ENCODE measurements at places on chromosomes 6 and 20. TPM values are rescaled to one million over a fixed set of nuclear protein-coding genes. Genes with fewer than 3 reads are reported as not detected.
A peak's percentile ranks its signal among the peaks of the same experiment; 100 is the strongest.

The SOD2 gene
- total RNA-seq, result 284 TPM

The SLC35D3 gene
- total RNA-seq, result 0.34 TPM

The KIF6 gene
- total RNA-seq, result 0.14 TPM

The GPR63 gene
- total RNA-seq, result 1.8 TPM

The RNF144B gene
- 4.5 TPM for total RNA-seq

The MRAP2 gene
- 8.5 TPM for total RNA-seq

The OR11A1 gene
- not detected for total RNA-seq

- DNase-seq, result no peak
Observed at GRCh38 chr6:45461486-45461885, 83.8 kb upstream of the SUPT3H start.

- DNase-seq, result peak; percentile 13
Observed at GRCh38 chr6:38876475-38876874, 161.4 kb downstream of the DNAH8 start.

GRCh38 chr6:1049900-1050299, 262.0 kb upstream of the FOXQ1 start:
- no peak for DNase-seq

GRCh38 chr6:90136837-90137568, 159.6 kb downstream of the BACH2 start:
- no peak for DNase-seq

DNA sequence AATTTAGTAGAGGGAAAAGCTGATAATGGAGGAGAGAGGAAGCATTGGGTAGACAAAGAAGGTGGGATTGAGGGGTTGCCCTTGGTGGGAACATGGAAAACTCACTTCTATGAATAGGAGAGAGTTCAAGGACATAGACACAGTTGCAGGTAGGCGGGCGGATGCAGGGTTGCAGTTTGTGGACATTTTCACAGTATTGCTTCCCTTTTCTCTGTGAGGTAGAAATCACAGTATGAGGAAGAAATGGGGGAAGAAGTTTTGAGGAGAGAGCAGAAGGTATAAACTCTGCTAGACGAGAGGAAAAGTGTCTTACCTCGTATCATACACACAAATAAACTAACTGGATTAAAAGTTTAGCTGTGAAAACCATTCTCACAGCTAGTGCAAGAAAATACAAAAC, 200.7 kb upstream of the ECI2 start:
- DNase-seq, result no peak

DNA sequence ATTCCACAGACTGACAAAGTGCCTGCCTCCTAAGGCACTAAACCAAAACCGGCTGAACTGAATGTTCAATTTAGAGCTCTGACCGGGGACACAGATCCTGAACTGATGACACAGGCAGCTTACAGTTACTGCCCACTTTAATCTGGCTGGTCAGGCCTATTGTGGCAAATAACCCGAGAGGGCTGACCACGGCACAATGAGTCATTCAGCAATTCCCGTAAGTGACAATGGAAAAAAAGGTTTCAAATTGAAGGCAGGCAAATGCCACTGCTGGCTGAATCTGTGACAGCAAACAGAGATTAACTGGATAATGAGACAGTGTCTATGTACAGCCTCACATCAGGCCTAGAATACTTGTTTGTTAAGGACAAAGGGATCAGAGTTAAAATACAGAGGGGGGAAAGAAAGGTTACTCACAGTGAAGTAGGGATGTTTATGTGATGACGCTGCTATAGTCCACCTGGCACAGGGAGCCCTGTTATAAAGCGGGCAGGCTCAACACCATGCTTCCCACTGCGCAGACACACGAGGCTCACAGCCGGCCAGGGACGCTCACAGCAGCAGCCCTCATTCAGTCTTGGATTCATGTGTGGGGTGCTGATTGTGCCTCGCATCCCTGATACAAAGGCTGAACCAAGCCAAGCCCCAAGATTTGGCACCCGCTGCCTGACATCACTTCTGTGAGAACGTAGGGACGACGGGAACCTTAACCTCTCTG, 54.4 kb downstream of the RTN4IP1 start:
- no peak for DNase-seq

- no peak for DNase-seq
Observed at GRCh38 chr20:63261060-63261794, 7.0 kb upstream of the NKAIN4 start.

GRCh38 chr20:45835329-45835765, 1.7 kb downstream of the SNX21 start:
- DNase-seq, result no peak

DNA sequence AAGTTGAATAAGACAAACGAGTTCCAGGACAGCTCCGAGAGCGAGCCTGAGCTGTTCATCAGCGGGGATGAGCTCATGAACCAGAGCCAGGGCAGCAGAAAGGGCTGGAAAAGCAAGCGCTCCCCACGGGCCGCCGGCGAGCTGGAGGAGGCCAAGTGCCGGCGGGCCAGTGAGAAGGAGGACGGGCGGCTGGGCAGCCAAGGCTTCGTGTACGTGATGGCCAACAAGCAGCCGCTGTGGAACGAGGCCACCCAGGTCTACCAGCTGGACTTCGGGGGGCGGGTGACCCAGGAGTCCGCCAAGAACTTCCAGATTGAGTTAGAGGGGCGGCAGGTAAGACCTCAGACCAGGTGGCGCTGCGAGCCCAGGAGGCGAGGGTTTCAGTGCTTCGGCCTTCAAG, 56.0 kb upstream of the TMEM181 start:
- no peak for DNase-seq

GRCh38 chr20:64072498-64073063, 6.7 kb downstream of the RGS19 start:
- DNase-seq, result no peak

GRCh38 chr6:134398453-134398852, 80.5 kb upstream of the SGK1 start:
- peak; percentile 10 for DNase-seq

DNA sequence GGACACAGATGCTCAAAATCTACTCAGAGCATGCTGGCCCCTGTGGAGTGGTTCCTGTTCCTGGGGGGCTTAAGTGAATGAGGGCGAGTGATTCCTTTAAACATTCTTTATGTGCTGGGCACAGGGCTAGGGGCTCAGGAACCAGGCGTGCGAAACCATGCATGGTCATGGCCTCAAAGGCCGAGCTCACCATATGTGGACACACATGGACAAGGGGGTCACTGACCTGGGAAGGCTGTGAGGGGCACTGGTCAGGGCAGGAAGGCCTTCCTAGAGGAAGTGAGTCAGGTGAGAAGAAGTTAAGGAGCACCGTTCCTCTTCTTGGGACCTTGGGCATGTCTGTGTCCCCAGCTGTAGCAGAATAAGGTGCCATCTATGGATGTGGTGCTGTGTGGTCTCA, 74.6 kb upstream of the BHLHE23 start:
- DNase-seq, result no peak

DNA sequence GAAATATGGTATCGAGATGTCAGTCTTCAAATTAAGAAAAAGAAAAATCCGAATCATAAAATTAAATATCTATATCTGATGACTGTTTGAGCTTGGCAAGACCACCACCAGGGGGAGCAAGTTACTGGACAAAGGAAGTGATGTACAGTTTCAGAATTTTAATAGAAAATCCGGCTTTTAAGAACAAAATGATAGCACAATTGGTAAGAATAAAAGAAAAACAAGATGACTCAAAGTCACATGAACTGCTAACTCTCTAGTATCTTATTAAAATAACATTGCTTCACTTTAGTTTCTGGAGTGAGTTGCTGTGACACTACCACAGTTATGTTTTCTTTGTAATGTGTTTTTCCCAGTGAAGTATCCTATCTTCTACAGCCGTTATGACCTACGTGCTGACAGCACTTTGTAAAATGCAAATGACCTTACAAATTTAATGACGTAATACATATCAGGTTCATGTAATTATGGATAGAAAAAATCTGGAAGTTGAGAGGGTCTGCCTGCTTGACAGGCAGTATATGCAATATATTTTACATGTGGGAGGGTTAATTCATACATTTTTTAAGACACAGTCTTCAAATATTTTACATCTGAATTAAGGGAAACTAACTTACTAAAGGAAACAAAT, 405.3 kb upstream of the HS3ST5 start:
- peak; percentile 30 for DNase-seq
